RKO (cell line): ENCODE measurements at places on chromosomes 6 and 20.

GRCh38 chr6:165456286-165456685 lies 146.9 kb upstream of the C6orf118 start:
- DNase-seq, result no peak

- no peak for DNase-seq
Measured at GRCh38 chr6:44559486-44560270, 172.2 kb downstream of the CDC5L start.

- no peak for DNase-seq
Measured at GRCh38 chr6:165012183-165012582, 297.2 kb downstream of the C6orf118 start.

- DNase-seq, result no peak
Measured at GRCh38 chr20:53568351-53568750, 25.3 kb downstream of the ZNF217 start.

- no peak for DNase-seq
Measured at GRCh38 chr6:108521616-108522107, 39.1 kb upstream of the FOXO3 start.
